ENCODE measurements at places on chromosomes 16 and 17.

DNA sequence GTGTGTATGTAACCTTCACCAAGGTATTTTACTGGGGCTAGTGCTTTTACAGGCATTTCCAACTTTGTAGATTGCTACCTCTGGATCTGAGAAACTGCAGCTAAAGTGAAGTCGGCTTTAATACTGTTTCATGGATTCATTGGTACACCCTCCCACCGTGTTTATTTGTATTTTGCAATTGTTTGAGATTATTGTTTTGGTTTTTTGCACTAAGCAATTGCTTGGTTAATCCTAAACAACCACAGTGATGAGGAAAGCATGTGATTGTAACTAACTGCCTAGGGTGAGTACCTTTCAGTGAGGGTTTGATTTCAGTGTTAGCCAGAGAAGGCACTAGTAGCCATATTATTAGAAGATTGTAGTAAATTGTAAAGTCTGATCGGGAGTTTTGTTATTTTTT, 3.3 kb downstream of the LUC7L3 start:
- DNase-seq = no peak

DNA sequence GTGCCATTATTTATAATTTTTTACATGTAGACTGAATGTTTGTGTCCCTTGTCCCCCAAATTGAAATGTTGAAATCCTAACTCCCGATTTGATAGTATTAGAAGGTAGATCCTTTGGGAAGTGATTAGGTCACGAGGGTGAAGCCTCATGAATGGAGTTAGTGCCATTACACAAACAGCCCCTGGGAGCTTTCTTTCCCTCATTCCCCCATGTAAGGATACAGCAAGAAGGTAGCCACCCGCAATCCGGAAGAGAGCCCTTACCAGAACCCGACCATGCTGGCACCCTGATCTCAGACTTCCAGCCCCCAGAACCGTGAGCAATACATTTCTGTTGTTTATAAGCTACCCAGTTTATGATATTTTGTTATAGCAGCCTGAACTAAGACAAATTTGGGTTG, 143.2 kb downstream of the NPIPB5 start:
- no peak for DNase-seq

DNA sequence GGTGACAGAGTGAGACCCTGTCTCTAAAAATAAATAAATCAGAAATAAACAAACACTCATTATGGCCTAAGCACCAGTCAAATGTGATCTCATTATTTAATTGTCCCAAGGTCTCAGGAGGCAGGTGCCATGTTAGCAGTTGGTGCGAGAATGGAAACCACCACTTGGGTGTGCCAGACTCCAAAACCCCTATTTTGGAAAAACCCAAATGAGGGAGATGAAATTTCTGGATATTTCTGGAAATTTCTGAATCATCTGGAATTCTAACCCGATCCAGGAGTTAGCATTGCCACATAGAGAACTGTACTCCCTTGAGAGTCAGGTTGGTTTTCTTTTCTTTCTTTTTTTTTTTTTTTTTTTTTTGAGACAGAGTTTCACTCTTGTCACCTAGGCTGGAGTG, 264.0 kb downstream of the XYLT1 start:
- no peak for DNase-seq

GRCh38 chr17:20216154-20216815, 207.1 kb downstream of the SPECC1 start:
- no peak for DNase-seq

- no peak for DNase-seq
These were observed 31.1 kb downstream of the SGSM2 start for GRCh38 chr17:2368359-2368758.

GRCh38 chr17:18182110-18182977, 1.3 kb upstream of the ALKBH5 start:
- DNase-seq = no peak

DNA sequence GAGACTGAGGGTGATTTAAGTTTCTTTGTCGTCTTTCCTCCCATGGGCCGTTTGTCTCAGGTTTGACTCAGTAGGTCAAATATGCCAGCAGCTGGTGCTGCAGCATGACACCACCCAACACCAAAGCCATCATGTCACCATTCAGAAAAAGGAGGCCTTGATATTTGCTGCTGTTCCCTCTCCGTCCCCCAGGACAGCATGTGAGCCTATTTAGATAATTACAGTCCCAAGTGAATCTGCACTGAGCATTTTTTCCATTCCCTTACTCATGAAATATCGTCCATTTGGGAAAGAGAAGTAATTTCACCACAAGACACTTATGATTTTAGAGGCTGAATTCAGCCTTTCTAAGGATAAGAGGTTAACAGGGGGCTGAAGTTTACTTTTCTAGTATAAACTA, 62.2 kb upstream of the ADORA2B start:
- DNase-seq = no peak

All from OCI-LY7 (cell line).